ENCODE measurements at places on chromosomes 2 and 18.

DNA sequence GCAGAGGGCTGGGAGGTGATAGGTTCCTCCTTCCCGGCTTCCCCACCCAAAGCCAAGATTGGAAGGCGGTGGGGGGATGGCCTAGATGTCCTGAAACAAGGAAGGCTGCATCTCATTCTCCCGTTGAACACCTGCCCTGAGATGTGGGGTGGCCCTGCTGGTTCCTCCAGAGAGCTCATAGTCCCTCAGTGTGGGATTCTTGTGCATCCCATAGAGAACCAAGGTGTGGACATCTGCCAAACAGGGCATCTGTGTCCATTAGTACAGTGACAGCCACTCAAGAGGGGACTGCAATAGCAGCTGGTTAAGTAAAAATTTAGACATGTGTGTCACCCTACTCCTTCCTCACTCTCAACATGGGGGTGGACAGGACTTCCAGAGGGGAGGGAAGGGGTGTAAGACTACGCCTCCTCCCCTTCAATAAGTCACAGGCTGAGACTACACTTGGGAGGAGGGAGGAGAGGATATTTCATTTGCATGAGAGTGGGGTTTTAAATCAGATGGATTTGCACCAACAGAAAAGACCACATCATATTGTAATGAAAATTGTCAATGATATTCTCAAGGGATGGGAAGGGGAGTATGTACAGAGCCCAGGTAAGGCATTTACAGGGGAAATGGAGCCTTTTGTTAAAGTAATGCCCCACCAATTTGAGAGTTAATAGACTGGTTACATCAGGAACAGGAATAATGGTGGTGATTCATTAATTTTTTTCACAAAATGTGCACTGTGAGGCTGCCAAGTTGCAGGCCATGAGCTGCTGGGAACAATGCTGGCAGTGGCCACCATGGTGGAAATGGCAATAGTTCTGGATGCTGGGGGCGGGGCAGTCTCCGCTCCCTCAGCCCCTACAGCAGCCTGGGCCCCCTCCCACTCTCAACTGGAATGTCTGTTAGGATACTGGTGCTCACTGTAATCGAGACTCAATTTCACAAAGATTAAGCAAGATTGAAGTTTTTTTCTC is 80.6 kb downstream of the TEX51 start:
- no peak for DNase-seq

DNA sequence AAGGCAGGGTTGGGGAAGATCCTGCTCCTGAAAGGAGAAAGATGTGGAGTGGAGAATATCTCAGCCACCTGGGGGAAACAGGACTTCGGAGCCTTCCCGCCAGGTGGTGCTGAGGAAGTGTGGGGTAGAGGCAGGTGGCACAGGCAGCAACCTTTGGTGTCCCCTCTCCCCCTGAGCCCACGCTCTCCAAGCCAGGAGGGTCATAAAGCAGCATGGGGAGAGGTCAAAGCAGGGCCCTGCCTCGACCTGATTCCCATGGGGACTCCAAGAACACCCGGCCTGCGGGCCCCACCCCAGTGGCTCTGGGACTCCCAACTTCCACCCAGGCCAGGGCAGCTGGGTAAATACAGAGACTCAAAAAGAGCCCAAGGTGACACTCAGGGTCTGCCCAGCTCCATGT is 54.3 kb upstream of the SLC66A3 start:
- DNase-seq, result no peak

GRCh38 chr2:156896294-156896693 is 361.2 kb upstream of the GALNT5 start:
- DNase-seq, result no peak

- no peak for DNase-seq
Measured at GRCh38 chr18:62625019-62625418, 90.3 kb upstream of the PHLPP1 start.

DNA sequence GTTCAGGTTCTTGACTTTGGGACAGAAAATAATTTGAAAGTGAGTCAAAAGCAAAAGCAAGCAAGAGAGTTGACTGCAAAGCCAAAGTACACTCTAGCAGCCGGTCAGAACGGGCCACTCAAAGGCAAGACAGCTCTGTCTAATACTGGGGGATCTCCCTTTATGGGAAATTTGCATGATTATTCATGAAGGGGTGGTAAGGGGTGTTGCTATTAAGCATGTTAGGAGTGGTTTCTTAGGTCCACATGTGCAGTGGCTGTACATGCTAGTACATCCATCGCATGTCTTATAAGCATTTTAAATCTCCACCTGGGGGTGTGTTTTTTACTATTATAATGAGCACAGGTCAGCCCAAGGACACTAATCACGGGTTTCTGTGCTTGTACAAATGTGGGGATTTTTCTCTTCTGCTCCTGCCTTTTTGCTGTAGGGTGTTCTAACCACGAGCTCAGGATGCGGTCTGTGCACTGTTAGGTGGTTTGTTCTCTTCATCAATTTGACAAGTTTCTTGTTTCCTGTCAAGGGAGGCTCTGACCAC is 60.2 kb upstream of the SPP2 start:
- no peak for DNase-seq

DNA sequence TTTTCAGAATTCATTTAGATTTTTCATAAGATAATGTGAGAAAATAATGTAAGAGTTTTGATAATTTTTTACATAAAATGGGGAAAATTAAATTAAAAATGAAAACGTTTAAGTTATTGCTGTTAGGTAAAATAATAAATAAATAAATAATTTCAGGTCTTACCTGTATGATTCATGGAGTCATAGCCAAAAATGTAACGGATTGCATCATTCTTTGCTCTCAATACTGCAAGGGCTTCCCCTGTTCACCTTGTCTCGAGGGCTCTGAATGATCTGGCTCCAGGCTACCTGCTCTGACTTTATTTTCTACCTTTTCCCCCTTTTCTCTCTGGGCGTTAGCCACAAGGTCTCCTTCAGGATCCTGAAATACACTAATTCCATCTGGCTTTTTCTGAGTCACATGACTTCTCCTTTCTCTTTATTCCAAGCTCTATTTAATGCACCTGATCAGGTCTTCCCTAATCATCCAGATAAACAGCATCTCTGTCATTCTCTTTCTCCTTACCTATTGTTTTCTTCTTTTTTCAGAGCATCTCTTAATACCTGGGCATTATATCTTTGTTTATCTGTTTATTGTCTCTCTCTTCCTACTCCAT is 30.0 kb upstream of the CFAP36 start:
- DNase-seq, result no peak

DNA sequence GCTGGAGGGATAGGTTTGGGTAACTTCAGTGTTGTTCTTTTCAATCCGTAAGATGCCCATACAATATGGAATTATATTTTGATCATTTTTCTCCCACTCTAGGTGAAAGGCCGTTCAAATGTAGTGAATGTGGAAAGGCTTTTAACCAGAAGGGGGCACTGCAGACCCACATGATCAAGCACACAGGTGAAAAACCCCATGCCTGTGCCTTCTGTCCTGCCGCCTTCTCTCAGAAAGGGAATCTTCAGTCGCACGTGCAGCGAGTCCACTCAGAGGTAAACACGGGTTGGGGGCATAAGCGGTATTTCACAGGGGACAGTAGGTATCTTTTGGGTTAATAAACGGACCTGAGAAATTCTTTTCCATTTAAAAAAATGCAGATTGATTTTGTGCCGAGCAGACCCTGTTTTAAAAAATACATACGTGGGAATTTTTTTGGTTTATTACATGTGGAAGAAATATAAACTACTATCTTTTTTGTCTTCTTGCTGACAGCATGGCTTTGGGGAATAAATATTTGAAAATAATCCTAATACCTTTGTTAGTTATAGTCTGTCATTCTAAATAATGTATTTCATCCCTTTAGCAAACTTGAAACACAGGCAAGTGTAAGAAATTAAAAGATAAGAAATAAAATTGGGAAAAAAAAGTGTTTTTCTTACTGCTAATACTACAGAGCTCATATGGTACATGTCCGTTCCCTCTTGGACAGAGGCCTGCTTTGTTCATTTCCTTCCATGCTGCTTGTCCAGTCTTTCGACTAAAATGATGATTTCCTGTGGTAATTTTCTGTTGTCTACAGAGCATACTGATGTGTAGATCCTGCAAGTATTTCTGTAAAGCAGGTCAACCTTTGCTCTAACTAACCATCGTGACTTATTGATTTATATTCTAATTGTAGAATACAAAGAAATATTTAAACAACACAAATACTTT is 53.3 kb downstream of the ZNF236 start:
- DNase-seq, result no peak

GRCh38 chr2:7681881-7682461 is 764.8 kb downstream of the RNF144A start:
- no peak for DNase-seq

- no peak for DNase-seq
Measured at GRCh38 chr2:236896688-236897087, 189.0 kb upstream of the COPS8 start.

DNA sequence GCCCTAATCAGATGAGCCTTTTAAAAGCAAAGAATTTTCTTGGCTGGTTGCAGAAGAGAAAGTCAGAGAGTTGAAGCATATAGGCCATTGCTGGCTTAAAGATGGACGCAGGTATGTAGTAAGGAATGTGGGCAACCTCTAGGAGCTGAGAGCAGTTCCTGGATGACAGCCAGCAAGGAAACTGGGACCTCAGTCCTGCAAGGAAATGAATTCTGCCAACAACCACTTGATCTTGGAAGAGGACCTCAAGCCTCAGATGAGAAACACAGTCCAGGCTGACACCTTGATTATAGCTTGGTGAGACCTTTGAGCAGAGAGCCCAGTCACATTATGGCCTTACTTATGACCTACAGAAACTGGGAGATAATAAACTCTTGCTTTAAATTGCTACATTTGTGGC is 15.7 kb downstream of the PHOSPHO2 start:
- DNase-seq, result no peak

DNA sequence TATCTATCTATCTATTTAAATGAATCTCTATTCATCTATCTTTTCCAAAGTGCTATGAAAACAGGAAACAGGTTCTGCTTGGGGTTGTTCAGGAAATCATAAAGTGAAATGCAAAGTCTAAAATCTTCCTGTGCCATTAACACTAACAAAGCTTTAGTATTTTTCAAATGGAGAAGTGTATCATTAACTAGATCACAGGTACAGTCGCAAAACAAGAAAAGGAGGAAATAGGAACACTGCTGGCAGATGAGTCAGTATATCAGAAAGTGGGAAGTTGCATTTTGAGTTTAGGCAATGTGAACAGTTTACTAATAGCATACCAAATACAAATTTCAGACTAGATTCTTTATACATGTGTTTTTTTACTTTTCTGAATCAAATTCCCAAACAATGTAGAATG is 888.5 kb upstream of the FSHR start:
- no peak for DNase-seq

- DNase-seq, result no peak
Measured at GRCh38 chr2:166451468-166451867, 42.6 kb downstream of the SCN7A start.

- no peak for DNase-seq
Measured at GRCh38 chr18:60112369-60112768, 212.6 kb downstream of the PMAIP1 start.

GRCh38 chr2:215059724-215060123 is 78.7 kb downstream of the ABCA12 start:
- no peak for DNase-seq

DNA sequence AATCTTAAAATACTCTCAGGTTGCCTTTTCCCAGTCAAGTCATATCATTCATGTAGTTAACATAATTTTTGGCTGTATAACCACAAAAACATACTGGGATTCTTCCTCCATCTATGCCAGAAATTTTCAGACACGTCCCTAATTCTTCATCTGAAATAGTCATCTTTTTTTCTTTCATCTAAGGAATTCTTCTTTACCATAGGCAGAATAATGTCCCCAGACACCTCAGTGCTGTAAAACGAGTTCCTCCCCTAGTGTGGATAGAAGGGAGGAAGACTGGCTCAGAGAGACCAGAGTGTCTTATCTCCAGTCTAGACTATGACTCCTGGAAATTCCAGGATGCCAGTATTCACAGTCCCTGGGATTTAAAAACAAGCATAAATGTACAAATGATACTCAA is 127.8 kb downstream of the MREG start:
- no peak for DNase-seq

DNA sequence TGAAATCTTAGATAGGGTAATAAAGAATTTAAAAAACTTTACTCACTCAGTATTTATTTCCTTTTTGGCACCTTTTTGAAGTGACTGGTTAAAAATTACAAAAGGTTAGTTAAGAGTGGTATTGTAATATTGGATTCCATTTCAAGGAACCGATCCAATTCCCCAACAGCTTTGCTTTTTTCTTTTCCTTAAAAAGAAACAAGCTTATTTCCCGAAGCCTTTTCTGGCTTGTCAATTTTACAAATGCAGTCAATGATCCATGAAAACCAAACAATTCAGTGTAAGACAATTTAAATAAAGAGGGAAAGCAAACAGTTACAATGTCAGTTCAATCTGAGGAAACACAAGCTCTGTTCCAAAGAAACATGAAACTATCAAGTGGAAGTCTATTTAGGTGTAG is 200.2 kb downstream of the RIT2 start:
- no peak for DNase-seq

DNA sequence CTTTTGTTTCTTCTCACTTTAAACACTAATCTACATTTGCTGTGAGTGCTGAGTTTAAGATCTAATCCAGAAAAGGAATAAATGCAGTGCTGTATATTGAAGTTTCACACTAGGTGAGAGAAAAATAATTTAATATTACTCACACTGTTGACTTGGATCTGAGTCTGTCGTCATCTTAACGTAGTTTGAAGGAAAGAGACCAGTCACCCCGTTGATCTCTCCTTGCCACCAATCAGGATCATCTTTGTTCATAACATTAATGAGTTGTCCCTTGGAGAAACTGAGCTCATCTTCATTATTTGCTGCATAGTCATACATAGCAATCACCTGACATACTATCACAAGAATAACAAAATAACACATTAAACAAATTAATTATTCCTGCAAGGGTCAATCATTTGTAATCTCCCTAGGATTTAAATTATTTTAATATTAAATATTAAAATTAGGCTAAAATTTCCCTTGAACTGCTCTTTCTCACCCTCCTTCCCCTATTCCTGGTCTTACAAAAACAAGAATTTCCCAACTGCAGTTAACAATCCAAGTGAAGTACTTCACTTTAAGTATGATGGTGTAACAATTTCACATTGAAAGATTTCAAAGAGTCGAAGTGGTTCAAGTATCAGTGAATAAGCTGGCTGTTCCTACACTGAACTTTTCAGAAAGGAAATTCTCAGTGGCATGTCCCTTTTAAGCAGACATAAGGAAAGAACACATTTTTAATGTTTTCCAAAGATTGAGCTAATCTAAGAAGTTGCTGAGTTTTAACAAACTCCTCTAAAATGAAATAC is 71.3 kb downstream of the FAM228A start:
- no peak for DNase-seq

DNA sequence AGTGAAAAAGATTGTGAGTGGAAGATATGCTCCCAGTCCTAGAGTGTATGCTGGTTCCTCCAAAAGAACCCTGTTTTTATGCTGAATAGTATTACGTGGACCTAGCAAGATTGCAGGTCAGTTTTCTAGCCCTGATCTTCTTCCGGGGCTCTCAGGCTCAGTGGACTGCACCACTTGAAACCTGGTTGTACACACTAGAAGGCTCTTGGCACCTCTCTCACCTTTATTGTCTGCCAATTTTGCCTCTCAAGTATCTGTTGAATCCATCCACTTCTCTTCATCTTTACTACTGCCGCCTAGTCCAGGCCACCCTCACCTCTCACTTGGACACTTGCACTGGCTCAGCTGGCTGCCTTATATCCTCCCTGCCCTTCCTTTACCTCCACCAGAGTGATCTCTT is 16.8 kb downstream of the TTC39C start:
- no peak for DNase-seq
